ENCODE measurements at places on chromosomes 1 and 21.

DNA sequence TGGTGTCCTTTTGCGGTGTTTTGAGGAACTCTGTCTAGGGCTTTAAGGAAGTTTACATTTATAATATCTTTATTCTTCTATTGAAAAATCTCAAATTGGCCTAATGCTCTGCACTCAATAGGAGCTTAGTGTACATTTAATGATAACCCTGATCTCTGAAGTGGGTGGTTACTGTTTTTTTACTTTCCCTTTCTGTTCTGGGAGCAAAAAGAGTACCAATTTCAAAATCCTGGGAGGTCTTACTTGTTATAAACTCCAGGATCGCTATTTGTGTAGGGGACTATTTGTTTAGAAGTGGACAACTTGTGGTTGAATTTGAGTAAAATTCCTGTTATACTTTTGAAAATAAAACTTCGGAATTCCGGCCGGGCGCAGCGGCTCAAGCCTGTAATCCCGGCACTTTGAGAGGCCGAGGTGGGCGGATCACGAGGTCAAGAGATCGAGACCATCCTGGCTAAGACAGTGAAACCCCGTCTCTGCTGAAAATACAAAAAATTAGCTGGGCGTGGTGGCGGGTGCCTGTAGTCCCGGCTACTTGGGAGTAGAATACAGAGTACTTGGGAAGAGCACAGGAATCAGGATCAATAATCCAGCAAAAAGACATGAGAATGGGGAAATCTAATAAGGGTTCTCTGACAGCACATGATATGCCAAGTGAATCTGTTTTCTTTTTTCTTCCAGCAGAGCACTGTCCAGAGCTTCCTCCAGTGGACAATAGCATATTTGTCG, 1.1 kb downstream of the C4BPB start:
- no peak for DNase-seq

GRCh38 chr1:85282424-85282823, 6.0 kb upstream of the BCL10 start:
- DNase-seq, result no peak

- no peak for DNase-seq
Observed at GRCh38 chr1:206709772-206710459, 25.2 kb downstream of the MAPKAPK2 start.

GRCh38 chr21:39715804-39716397, 29.1 kb upstream of the IGSF5 start:
- peak; percentile 40 for DNase-seq

DNA sequence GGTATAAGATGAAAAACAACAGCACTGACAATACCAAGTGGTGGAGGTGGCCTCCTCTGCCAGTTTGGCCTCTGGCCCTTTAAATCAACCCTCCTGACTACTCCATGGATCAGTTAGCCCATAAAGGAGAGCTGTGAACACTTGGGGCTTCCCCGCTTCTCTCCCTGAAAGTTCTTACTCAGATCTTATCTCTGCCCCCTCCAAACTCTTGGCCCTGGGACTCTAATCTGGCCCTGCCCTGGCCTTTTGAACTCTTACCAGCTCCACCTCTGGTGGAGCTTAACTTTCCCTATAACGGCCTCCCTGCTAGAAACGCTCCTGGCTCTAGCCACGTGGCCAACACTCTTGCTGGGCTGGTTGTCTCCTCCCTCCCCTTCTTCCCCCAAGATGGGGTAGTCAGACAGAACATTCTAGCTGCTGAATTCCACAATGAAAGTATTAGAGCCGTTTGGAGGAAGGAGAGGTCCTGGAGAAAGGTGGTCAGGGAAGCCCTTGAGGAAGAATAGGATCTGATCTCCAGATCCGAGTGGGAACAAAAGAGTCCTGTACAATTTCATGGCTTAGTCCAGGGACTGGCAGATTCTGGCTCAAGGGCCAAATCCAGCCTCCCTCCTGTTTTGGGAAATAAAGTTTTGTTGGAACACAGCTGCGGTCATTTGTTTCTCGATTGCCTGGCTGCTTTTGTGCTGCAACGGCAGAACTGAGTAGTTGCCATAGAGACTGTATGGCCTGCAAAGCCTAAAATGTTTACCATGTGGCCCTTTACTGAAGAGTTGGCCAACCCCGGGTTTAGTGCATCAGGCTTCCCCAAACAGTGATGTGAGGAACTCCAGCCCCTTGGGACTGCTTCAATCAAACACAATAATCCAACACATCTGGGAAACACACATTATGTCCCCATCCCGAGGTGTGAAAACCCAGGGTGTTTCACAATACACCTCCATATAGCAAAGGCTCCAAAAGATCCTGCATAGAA, 9.5 kb upstream of the PIGR start:
- DNase-seq, result no peak

GRCh38 chr1:212234431-212235395, 50.5 kb upstream of the PPP2R5A start:
- DNase-seq, result peak; percentile 88

GRCh38 chr1:39852214-39852791, 31.0 kb downstream of the TRIT1 start:
- DNase-seq, result no peak

GRCh38 chr1:85366391-85367170, 90.1 kb upstream of the BCL10 start:
- DNase-seq, result no peak

GRCh38 chr1:31482482-31483011, 69.5 kb downstream of the SERINC2 start:
- peak; percentile 18 for DNase-seq

- no peak for DNase-seq
Observed at GRCh38 chr1:177959811-177960515, 9.9 kb downstream of the SEC16B start.

GRCh38 chr1:107920561-107920960, 44.4 kb downstream of the VAV3 start:
- peak; percentile 54 for DNase-seq

GRCh38 chr1:47717341-47717740, 279.5 kb downstream of the FOXD2 start:
- DNase-seq, result no peak

DNA sequence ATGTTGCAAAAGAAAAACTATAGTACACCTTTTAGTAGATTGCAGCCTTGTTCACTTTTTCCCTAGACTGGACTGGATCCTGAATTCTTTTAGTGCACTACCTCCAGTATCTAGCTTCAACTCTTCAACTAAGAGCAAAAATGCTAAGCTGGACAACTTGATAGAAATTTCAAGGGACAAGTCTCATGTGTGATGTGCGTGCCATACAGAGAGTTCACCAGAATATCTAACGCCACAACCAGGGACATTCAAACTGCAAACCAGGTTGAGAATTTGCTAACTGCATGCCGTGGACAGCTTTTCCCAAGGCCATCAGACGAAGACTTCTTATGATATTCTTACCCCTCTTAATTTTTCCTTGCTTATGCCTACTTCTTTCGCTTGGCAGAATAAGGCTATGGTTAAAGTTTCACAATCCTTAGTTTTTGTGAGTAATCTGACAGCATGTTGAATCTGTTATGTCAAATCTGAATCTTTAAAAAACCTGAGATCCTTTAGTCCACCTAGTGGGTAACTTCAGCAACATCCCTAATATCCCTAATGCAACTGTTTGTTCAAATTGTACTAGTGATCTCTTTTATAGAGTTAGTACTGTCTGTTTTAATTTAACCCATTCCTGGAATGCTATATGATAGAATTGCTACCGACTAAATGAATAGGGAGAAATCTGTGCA, 66.4 kb downstream of the DDAH1 start:
- DNase-seq, result peak; percentile 20

DNA sequence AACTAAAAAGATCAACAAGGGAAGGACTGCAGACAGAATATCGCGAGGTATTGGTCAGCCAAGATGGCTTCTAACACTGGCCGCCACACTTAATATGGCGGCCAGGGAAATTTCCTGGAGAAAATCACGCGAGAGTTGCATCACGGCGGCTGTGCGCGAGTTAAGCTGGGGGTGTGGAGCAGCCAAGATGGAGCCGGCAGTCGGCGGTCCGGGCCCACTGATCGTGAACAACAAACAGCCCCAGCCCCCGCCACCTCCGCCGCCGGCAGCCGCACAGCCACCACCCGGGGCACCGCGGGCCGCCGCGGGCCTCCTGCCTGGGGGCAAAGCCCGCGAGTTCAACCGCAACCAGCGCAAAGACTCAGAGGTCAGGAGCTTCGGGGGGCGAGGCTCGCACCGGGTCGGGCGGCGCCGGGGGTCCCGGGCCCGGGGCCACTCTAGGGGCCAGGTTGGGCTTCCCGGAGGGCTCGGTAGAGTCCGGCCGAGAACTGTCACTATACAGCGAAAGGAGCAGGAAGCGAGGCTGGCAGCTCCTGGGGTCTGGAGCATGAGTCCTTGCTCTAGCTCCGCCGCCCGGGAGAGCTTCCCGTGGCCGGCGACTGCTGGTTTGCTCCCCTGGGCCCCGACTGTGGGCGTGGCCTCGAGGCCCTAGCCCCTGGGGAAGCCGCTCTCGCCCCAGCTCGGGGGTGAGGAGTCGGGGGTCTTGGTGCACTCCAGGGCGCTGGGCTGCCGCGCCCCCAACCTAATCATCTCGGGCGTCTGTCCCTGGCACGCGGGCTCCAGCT, at the start of gene STRIP1:
TSS of gene STRIP1 (plus strand) at position 174 of the 785 bp plus-strand sequence. CDS start at position 188, 14 bp downstream.
- DNase-seq, result peak; percentile 98

- DNase-seq, result no peak
Observed at GRCh38 chr1:2934156-2934540, 87.1 kb upstream of the ACTRT2 start.

DNA sequence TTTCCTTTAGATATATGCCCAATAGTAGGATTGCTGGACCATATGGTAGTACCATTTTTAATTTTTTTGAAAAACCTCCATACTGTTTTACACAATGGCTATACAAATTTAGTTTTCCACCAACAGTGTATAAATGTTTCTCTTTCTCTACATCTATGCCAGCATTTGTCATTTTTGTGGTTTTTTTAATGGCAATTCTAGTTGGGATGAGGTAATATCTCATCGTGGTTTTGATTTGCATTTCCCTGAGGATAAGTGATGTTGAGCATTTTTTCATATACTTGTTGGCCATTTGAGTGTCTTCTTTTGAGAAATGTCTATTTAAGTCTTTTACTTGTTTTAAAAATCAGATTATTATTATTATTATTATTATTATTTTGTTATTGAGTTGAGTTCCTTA, 35.5 kb downstream of the PLA2G4A start:
- DNase-seq, result no peak

All from common myeloid progenitor, CD34-positive (primary cell).